ENCODE measurements at places on chromosomes 3 and 15.

GRCh38 chr3:25427563-25427941, 511 bp upstream of the RARB start:
- peak; percentile 60 for DNase-seq

GRCh38 chr3:50539356-50540286, 27.9 kb downstream of the C3orf18 start:
- DNase-seq, result no peak

DNA sequence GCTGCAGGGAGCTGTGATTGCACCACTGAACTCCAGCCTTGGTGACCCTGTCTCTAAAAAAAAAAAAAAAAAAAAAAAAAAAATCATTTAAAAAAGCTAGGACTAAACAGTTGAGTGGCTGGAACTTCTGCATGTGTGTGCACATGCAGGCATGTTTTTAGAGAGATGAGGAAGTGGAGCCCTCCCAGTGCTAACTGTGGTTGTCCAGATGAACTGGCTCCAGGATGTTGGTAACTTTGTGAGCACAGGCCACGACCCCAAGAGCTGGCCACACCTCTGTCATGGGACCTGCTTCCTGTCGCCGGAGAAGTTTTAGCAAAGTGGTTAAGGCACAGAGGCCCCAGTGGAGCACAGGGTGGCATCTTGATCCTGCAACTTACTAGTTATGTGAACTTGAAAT, 27.0 kb downstream of the CHCHD6 start:
- DNase-seq, result no peak

- no peak for DNase-seq
These were observed 5.5 kb upstream of the CRELD1 start for GRCh38 chr3:9928158-9928557.

DNA sequence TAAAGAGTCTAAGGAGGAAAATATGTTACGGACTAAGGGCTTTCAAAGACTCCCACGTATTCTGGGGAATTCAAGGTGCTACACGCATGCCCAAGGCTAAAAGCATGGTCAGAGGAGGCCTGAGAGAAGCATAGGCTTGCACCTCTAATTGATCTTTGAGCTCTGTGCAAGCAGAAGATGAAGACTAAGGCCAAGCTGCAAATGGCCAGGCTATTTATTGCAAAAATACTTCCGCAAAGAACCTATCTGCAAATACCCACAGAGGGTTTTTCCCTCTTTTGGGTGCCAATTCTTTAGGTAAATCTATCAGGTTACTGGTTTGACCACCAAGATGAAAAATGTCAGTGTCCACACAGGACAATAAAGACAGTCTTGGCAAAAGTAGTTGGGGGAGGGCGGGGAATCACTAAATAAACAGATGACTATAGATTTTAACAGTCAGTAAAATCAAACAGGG, 119.5 kb downstream of the STAG1 start:
- DNase-seq, result no peak

DNA sequence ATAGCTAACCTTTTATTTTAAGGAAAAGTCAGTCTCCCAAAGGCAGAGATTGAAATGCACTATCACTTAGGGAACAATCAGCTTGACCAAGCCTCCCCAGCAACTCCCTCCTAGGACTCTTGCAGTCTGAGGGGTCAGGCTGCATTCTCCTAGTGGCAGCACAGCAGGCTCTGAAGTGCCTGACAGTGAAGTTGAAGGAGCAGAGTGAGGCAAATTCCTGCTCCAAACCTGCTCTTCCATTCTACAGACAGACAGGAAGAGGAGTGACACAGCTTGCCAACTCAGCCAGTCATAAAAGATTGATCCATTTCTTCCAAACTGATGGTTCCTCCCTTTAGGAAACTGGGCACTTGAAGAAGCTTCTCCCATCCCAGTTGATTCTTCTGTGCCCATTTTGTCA, 43.9 kb upstream of the SMAD3 start:
- no peak for DNase-seq

- no peak for DNase-seq
These were observed 64.5 kb upstream of the PLXNA1 start for GRCh38 chr3:126918355-126918821.

- DNase-seq, result no peak
These were observed 263.5 kb upstream of the RASGRP1 start for GRCh38 chr15:38828031-38828532.

GRCh38 chr3:146345900-146346299, 95.0 kb upstream of the PLSCR4 start:
- no peak for DNase-seq

- peak; percentile 80 for DNase-seq
These were observed 87.2 kb downstream of the TGFBR2 start for GRCh38 chr3:30693470-30694120.

- no peak for DNase-seq
These were observed 4.1 kb downstream of the RCN2 start for GRCh38 chr15:76935620-76936019.

DNA sequence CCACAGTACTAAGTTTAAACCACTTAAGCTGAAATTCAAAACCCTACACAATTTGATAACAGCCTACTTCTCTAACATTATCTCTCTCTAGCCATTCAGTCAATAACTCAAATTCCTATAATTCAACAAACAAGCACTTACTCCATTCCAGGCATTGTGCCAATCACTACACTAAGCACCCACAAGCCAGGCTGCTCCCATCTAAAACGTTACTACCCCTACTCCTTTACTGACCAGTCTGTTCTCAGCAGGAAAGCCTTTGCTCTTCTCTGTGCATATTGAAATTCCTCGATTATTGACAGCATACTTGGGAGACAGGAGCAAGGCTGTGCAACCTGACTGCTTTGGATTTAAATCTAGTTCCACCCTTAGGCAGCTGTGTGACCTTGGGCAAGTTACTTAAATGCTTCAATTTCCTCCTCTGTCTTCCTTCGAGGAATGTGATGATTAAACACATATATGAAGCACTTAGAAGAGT, 177.2 kb upstream of the THBS1 start:
- peak; percentile 81 for DNase-seq

DNA sequence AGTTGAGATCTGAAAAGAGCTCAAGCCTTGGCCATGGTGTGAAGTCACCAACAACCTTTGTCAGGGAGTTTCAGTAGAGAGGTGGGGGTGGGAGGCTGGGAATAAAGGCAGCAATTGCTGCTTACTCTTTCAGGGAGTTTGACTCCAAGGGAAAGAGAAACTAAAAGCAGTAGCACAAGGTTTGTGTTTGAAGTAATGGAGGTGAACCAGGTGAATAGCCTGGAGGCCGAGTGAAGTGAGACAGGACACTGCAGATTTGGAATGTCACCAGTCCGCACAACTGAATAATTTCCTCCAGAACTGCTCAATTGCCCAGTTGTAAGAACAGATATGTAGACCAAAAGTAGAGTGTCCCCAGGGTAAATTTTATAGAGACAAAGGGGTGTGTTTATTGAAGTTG, 44.1 kb downstream of the CD86 start:
- DNase-seq, result no peak

GRCh38 chr3:186261638-186262037, 100.4 kb downstream of the DGKG start:
- DNase-seq, result no peak

DNA sequence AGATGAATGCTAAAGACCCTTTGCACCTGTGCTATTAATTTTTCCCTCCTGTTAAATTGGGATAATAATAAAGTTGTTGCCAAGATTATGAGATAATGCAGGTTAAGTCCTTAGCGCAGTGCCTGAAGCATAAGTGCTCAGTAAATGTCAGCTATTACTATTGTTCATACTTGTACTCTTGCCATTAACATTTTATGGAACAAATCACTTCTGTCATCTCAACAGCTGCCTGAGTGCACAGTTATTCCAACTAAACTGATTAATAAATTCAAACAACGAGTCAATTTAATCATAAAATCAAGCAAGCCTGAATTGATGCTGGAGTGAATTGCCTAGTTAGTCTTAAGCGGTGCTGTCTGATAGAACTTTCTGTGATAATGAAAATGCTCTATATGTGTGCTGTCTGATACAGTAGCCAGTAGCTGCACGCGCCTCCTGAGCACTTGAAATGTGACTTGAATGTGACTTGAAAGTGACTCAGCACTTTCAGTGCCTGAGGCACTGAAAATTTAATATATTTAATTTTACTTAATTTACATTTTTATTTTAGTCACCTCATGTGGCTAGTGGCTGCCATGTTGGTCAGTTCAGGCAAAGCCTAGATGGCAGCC, 198.7 kb upstream of the PFN2 start:
- DNase-seq, result no peak

DNA sequence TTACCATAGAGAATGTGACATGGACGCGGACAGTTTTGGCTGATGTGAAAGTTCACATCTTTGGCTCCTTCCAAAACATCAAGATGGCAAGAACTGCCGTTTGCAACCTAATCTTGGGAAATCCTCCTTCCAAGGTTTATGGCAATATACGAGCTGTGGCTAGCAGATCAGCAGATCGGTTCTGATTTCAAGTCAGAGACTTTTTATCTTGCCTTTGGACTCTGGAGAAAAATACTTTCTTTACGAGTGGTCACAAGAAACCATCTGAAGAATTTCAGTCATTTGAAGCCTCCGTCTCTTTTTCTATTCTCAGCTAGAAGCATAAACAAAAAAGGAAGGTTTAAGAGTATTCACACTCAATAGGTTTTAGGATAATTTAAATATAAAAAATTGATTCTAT, 153.5 kb upstream of the MEIS2 start:
- DNase-seq, result peak; percentile 19

DNA sequence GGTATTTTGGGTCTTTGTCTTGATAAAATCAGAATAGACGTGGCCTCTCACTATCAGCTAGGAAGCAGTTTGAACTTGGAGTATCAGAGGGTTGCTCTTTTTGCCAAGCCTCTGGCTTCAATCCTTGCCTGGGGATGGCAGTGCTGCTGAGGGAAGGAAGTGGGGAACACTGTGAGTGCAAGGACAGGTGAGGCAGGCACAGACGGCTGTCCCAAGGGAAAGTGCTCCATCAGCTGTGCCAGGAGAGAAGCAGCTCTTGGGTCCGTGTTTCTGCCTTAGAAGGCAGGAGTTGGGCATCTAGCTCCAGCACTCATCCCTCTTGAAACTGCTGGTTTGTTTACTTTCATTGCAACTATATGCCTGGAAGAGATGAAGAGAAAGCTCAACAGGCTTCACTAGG, 33.2 kb downstream of the PML start:
- no peak for DNase-seq

DNA sequence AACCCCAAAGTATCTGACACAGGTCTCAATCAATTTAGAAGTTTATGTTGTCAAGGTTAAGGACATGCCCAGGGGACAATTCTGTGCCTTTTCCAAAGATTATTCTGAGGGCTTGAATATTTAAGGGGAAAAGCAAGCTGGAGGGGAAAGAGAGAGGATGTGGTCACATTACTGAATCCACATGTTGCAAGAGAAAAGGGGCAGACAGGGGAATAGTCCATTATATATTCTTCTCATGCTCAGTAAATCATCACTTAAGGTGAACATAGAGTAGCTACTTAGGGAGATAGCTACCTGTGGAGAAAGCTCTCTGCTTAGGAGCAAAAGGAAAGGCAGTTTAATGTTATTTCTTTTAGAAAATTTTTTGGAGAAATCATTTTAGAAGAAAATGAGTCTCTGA, 751.6 kb downstream of the SI start:
- DNase-seq, result no peak

- no peak for DNase-seq
These were observed 108.4 kb upstream of the ZNF385D start for GRCh38 chr3:21859124-21860081.

GRCh38 chr3:119619094-119619493, 21.4 kb downstream of the PLA1A start:
- DNase-seq, result no peak

Measured in amniotic epithelial cell (primary cell).